Activated CD4-positive, CD25-positive, alpha-beta regulatory T cell treated with anti-CD3 and anti-CD28 coated beads, Interleukin-2, amount 50 U/mL, for 24 hours (primary cell): ENCODE measurements at places on chromosomes 2 and 18.

- peak; percentile 97 for ATAC-seq
Observed at GRCh38 chr2:64945973-64946768, 43.0 kb upstream of the SLC1A4 start.

- peak; percentile 82 for ATAC-seq
Observed at GRCh38 chr2:238370823-238371372, 50.6 kb downstream of the TRAF3IP1 start.

DNA sequence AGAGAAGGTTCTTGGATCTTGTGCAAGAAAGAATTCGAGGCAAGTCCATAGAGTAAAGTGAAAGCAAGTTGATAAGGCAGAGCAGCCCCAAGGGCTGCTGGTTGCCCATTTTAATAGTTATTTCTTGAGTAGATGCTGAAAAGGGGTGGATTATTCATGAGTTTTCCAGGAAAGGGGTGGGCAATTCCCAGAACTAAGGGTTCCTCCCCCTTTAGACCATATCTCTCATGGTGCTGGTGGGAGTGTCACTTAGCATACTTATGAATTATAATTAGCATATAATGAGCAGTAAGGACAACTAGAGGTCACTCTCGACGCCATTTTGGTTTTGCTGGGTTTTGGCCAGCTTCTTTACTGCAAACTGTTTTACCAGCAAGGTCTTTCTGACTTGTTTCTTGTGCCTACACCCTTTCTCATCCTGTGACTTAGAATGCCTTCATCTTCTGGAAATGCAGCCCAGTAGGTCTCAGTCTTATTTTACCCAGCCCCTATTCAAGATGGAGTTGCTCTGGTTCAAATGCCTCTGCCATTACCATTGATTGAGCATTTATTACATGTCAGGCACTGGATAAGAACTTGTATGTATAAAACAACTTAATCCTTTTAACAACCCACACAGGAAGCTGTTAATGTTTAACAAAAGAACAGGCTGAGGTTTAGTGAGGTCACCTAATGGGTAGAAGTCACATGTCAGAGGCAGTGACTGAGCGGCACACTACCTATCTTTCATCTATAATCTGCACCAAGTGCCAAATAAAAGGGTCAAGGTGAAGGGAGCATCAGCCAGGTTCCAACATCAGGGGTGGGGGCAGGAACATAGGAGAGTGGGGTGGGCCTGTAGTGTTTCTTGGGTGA is 250.9 kb downstream of the ICOS start:
- ATAC-seq: no peak

GRCh38 chr2:105177536-105178254 is 63.8 kb upstream of the GPR45 start:
- ATAC-seq: no peak

GRCh38 chr2:68561372-68561771 is 82.0 kb upstream of the PROKR1 start:
- ATAC-seq: no peak

DNA sequence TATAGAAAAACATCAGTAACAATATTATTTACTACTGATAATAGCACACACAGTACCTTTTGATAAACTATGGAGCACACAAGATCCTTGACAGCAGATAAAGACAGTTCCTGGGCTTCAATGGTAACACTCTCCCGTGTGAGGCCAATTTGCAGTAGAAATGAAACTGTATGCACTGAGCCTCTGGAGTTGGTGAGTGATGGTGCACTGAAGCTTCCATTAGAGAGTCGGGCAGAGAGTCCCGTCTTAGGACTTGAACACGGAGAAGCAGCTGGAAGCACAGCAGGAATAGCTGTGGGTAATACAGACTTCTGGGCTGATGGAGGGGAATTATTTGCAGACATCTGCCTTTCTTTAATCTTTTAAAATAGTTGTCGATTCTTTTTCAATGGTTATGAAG is 8.5 kb downstream of the PRKD3 start:
- ATAC-seq: no peak

DNA sequence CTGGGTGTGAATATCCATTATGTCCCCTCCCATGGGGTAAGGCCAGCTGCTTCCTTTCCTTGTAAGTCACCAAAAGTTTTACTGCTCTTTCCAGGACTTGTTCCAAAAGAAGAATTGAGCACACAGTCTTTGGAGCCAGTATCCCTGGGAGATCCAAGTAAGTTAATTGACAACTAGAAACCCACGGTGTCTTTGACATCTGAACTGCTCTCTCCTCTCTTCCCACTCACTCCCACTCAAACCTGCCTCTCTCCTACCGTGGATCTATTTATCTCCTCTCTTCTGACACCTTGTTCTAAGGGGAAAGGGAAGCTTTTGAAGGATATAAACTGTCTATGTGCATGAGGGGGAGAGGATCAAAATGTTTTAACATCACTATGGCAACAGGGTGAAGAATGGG is 86.7 kb downstream of the VIT start:
- no peak for ATAC-seq

GRCh38 chr2:167135706-167136105 is 247.4 kb downstream of the XIRP2 start:
- no peak for ATAC-seq

- ATAC-seq: no peak
Observed at GRCh38 chr18:9826685-9827084, 59.1 kb upstream of the TXNDC2 start.

DNA sequence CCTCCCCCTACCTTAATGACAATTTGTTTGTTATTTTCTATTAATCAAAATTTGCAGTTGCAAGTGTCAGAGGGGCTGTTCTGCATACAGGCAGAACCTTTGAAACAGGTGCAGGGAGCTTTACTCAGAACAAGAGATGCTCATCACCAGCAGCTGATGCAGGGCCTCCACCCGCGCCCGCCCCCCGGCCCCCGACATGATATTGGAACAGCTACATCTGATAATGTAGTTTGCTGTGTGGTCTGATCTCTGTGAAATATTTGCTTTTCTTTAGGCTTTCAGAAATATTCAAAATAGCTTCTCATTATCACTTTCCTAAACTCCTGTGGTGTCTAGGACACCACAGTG is 130.0 kb downstream of the PRKCE start:
- ATAC-seq: no peak

GRCh38 chr2:241288324-241288888 is 27.1 kb downstream of the HDLBP start:
- ATAC-seq: no peak

DNA sequence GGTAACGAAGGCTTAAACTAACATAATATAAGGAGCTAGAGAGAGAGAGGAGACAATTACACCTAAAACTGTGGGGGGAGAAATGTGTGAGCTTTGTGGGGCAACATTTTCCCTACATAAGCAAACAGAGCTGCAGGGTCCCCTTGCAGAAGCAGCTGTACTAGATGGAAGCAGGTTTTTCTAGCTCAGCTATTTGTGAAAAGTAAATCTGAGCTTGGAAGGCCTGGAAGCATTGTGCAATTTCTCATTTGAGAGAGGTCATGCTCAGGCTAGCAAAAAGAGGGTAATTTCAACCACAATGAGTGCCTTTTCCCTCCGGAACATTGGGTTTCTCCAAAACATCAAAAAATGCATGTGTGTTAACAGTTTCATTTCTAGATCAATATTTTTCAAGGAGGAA is 130.0 kb downstream of the ARL4C start:
- ATAC-seq: no peak

GRCh38 chr2:198347349-198347748 is 543.0 kb downstream of the PLCL1 start:
- no peak for ATAC-seq

DNA sequence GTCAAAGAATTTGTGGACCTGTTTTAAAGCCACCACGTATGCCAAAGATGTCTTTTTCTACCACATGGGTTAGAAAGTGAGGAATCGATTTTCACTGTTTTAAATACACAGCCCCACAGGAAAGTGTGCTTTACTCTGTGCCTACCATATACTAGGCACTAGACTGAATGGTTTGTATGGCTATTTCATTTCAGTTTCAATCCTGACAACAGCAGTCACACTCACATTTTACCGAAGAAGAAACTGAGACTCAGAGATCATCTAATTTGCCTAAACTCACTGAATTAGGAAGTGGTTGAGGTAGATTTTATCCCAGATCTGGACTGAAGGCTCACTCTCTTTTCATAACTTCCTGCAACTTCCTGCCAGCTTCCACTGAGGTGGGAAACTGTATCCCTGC is 176.4 kb downstream of the ALK start:
- ATAC-seq: no peak

- ATAC-seq: no peak
Observed at GRCh38 chr2:153488072-153488471, 9.5 kb upstream of the RPRM start.

GRCh38 chr2:8862230-8862629 is 24.8 kb upstream of the KIDINS220 start:
- ATAC-seq: no peak

DNA sequence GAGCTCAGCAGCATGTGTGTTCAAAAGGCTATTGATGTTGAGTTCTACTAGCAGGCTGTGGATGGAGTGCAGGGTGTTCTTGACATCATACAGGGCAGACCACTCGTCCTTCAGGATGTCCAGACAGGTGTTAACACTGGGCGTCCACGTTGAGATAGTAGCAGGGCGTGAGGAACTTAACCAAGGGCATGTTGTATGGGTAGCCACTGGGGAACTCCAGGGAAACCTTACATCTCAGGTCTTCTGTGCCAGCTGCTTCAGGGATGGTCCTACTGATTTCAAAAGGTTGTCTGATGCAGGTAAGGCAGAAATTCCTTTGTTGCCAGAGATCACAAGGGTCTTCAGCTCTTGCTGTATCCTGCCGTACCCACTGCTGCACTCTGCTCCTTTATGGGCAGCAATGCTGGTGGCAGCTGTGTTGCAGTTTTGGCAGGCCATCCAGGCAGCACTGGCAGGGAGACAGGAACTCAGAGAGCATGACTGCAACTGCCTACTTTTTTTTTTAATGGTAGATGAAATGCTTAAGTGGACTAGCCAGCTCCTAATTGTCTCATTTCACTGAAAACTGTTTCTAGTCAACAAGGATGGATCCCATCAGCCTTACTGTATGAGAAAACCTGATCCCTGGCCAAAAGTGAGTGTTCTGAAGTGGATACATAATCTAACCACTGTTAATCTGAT is 32.4 kb upstream of the RBBP8 start:
- no peak for ATAC-seq

DNA sequence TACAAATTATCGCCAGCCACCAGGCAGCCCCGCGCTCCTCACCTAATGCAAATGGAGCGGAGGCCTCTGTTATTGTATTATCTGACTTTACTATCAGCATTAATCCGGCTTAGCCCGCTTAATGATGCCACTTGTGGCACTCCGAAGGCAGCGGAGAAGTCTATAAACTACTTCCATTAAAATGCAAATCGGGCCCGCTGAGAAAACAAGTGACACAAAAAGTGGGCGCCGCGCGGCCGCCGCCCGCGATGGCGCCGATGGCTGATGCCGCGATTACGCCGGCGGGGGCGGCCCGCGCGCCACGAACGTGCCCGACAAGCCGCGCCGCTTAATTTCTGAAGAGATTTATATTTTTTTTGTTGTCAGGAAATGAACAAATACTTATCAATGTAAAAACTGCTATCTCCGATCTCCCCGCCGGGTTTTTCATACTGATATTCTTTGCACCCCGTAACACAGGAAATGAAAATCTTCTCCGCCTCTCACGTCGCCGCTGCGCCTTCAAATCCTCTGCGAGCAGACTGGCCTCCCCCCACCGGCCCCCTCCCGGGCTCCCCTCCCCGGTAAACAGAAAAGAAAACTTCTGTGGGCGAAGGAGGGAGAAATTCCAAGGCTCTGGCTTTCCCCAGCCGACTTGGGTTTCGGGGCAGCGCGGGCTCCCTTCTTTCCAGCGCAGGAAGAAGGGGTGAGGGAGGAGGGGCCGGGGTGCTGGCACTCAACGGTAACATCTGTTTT is 221.8 kb downstream of the INSIG2 start:
- ATAC-seq: peak; percentile 69

GRCh38 chr2:74242354-74243071 is 44.1 kb downstream of the MTHFD2 start:
- ATAC-seq: no peak

DNA sequence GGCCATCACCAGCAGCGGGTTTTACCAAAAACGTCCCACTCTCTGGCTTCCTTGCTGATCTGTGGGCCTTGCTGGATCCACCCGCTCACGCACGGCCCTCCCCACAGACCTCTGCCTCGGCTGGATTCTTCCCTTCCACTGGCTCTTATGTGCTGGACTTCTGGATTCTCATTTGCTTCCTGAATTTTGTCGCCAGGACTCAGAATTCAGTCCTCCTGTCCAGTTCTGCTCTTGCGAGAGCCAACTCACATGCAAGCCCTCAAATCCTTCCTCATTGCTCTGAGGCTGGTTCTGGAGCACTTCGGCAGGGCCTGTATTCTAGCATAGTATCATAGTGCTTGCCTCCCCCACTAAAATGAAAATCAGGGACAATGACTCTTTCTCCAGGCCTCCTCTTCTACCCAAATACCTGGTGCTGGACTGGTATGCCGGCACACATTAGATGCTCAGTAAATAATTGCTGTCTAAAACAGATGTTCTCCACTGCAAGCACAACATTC is 115.5 kb downstream of the ATL2 start:
- no peak for ATAC-seq

- no peak for ATAC-seq
Observed at GRCh38 chr2:145752091-145752806, 1232.3 kb upstream of the ZEB2 start.

- peak; percentile 97 for ATAC-seq
Observed at GRCh38 chr2:55302241-55302640, 33.2 kb upstream of the MTIF2 start.

DNA sequence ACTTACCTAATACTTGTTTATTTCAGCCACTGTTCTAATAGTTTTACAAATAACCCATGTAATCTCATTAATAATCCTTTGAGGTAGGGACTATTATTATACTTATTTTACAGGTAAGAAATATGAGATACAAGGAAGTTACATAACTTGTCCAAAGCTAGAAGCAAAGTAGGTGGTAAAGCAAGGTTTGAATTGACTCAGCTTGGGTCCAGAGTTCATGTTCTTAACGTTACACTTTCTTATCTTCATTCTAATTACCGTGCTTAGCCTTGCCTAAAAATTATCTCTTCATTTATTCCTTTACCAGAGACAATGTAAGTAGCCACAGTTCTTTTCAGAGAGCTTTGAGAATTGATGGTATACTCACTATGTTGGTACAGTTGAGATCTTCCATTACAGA is 743.6 kb downstream of the KCNJ3 start:
- no peak for ATAC-seq

- ATAC-seq: no peak
Observed at GRCh38 chr2:134713606-134714005, 5.2 kb downstream of the TMEM163 start.

- ATAC-seq: peak; percentile 11
Observed at GRCh38 chr18:79506191-79507075, 110.7 kb downstream of the NFATC1 start.

GRCh38 chr2:58904095-58904494 is 663.0 kb upstream of the FANCL start:
- ATAC-seq: no peak

- no peak for ATAC-seq
Observed at GRCh38 chr2:41965173-41965908, 82.5 kb upstream of the PKDCC start.

- ATAC-seq: no peak
Observed at GRCh38 chr2:220057391-220057790, 430.0 kb downstream of the SLC4A3 start.
